ENCODE measurements at places on chromosomes 4 and X.

DNA sequence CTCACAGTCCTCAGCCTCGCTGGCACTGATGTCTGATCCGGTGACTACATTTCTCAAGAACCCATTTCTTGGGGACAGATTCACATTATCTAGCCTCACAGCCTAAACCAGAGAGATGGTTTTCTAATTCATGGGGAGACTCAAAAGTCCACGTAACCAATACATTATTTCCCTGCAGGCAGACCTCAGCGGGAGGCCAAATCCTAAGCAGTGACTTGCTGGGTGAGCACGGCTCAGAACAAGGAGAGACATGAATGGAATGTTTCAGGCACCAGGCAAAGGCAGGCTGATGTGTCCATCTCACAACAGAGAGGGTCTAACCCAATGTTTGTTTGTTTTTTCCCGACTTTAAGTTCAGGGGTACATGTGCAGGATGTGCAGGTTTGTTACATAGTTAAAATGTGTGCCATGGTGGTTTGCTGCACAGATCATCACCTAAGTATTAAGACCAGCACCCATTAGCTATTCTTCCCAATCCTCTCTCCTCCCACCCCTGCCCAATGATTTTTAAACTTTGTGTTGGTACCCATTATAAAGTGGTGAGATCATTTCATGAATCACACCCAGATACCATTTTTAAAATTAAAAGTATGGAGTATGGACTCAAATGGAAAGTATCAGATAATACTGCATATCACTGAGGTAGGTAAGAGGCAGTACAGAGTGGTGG lies 53.3 kb downstream of the SCD5 start:
- DNase-seq = no peak

DNA sequence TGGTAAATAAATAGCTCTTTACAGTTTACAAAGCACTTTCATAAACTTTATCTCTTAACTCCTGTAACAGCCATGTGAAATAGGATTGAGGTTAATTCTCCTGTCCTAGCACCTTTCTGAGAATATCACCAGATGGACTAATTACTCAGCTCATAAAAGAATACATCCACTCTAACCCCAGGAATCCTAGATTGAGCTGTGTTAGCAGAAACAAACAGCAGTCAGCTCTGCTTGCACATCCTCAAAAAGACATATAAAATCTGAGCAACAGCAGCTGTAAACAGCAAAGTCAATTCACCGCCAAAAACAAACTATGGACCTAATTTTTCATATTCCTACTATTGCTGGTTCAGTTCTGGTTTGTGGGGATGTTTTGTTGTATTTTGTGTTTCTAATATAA lies 182.8 kb downstream of the QDPR start:
- DNase-seq = no peak

- DNase-seq = no peak
Measured at GRCh38 chrX:24398766-24399165, 38.3 kb downstream of the SUPT20HL1 start.

- DNase-seq = no peak
Measured at GRCh38 chrX:18537524-18537923, 112.1 kb downstream of the CDKL5 start.

DNA sequence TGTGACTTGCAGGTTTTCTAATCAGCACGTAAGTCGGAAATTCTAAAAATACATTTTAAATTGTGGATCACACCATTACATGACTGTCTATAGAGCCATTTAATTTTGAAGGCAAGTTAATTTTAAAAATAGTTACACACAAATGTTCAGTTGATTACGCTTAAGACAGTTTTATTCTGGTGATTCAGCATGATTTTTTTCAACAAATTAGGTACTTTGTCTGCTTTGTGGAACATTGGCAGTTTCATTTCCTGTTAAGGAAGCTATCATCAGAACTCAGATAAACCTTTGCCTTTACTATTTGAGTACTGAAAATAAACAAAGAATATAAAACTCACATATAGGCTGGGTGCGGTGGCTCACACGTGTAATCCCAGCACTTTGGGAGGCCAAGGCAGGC lies 19.5 kb downstream of the SAT1 start:
- DNase-seq = no peak

DNA sequence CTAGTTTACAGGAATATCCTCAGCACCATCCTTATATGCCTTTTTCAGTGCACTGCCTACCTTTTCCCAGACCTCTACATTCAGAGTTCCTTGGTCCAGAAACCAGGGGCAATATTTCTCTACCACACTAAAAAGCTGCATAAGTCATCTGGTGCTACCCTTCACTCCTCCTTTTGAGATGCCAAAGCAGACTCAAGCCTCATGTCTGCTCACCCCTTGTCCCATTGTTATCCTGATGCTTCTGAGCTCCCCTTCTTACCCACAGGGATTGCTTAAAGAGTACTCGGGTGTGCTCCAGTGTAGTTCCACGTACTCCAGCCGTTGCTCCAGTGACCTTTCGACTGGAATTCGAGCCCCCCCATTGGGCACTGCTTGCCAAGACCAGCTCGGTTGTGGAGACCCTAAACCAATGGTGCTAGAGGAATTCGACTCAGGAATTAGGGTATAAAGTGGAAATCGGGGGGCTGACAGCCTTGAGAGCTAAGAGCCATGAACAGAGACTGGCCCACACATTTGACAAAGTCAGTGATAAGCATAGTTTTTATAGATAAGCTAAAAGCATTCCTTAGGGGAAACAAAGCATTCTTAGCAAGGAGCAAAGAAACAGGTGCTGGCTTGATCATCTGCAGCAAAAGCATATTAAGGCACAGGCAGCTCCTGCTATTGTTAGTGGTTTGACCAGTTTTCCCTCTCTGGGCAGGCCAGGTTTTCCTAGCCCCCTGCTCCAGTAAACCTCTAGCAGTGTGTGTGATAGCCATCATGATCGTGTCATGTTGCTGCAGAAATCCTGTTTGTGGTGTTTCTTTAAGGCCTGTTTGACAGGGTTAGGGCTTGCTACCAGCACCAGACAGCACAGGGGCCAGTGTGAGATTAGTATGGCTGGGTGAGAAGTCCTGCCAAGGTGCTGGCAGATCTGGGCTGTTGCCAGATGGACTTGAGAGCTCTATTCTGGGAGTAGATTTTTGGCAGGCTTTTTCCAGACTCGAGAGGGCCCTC lies 57.5 kb upstream of the WDR1 start:
- DNase-seq = no peak

DNA sequence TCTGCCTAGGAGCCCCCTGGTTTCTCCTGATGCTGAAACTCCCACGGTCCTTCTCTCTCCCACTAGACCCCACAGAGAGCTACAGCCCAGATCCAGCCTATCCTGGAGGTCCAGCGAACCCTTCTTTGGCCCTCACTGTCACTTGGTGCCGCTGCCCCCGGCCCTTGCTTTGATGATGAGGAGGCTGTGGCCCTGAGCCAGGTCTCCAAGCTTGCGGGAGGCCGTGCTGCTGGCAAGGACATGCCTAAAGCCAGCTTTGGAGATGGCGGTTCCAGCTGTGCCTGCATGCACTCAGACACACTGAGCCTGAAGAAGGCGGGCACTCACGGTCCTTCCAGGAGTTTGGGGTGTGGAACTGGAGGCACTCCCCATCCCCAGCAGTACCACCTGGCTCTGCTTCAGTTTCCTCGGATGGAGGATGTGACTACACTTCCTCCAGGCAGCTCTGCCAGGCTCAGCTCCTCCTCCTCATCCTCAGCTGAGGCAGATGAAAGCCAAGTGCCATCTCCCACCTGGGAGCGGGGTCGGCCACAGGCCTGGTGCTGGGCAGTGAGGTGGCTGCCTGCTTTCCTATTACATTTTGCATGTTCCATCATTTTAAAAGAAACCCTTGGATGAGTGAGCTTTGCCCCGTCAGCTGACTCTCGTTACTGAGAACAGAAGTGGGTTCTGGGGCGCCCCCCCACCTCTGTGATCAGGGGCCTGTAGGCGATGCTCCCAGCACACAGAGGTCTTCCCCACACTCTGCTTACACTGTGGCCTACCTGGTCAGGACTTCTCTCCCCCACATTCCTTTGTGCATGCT lies 9.0 kb downstream of the TNIP2 start:
- no peak for DNase-seq

- DNase-seq = no peak
Measured at GRCh38 chr4:112889619-112890527, 159.6 kb upstream of the ANK2 start.

DNA sequence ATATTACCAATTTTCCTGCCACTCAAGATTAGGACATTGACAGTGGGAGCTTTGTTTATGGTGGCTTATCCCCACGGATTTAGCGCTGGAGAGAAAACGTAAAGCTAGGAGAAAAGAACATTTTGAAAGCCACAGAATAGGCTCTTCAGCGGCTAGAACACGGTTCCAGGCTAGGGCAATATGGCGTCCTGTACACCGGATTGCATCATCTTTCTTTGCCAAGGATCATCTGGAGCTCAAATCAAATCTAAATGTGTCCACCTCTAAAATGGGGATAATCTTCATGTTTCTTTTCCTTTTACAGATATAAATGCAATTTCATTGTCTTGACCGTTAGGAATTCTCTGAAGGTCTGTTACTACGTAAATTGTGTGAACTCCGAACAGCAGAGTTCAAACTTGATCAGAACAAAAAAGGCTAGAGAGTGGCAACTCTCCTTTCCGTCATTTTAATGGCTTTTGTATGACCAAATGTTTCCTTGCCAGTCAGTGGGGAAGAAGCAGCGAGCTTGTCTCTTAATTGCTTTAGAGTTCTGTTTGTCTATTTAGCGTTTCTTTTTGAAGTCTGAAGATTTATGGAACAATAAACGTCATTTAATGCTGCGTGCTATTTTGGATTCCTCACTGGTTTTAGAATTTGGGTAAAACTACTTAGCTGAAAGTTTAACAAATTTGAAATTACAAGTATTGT lies 2.6 kb upstream of the WWC2 start:
- DNase-seq = no peak

DNA sequence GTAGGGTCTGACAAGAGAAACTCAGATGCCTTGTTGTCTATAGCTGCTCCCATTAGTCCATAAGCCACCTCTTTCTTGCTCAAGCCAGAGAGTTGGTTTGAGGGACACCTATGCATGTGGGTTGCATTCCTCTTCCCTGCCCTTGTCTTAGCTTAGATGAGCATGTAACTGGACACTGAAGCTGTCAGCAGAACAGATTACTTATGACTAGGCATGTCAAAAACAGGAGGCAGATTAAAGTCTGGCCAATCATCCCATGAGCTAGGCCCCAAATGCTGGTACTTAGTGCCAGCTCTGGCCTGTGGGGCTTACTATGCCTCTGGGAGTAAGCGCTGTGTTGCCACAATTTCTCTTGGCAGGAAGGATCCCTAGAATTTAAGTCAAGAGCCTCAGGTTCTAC lies 215.2 kb downstream of the AR start:
- no peak for DNase-seq

DNA sequence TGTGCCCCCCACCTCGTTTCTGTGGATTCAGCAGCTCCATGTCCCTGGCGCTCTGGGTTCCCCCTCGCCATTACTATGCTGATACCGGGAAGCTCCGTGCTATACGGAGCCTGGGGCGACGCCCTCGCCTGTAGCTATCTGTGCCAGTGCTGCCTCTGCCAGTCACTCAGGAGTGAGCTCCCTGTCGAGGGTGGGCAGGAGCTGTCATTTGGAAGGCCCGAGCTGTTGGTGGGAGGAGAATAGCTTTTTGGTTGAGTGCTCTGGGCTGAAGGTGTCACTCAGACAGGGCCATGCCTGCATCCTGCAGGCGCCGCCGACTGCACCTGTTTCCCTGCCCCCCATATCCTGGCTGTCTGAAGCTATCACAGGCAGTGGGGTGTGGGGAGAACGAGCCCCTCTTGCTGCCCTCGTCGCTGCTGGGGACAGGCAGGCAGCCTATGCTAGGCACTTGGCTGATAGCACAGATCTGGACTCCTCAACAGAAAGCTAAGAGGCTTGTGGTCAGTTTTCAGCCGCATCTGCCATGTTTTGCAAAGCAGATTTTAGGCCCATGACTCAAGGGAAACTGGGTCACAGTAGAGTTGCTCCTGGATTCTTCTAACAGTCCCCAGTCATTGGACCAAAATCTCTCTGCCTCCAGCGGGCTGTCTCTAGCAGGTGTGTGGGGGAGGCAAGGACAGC lies 31.8 kb downstream of the CPLX1 start:
- DNase-seq = no peak

GRCh38 chr4:25157081-25157480 lies 3.2 kb downstream of the SEPSECS start:
- DNase-seq = no peak

- DNase-seq = no peak
Measured at GRCh38 chr4:73311428-73311827, 52.8 kb upstream of the ANKRD17 start.

- DNase-seq = no peak
Measured at GRCh38 chr4:8585186-8585585, 5.0 kb downstream of the GPR78 start.

- no peak for DNase-seq
Measured at GRCh38 chrX:17323397-17323796, 51.6 kb upstream of the NHS start.

DNA sequence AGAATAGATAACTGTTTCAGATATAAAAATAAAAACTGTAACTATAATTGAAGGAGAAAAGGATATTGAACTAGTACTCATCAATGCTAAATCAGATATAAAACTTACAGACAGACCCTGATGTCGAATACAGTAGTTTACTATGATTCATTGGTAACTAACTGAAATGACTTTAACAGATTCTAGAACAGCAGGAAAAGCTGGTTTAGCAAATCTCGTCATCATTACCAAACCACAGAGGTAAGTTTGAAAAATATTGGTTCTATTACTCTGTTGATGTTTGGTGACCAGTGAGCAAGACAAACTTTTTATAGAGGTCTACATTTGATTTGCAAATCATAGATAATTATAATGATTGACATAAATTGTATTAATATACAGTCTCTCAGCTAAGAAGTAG lies 551.4 kb upstream of the ADGRL3 start:
- DNase-seq = no peak

GRCh38 chr4:14076776-14077175 lies 449.3 kb upstream of the BOD1L1 start:
- DNase-seq = no peak

- no peak for DNase-seq
Measured at GRCh38 chr4:55615008-55615407, 21.1 kb downstream of the NMU start.

GRCh38 chr4:3054169-3054759 lies 20.1 kb downstream of the HTT-AS start:
- DNase-seq = no peak

DNA sequence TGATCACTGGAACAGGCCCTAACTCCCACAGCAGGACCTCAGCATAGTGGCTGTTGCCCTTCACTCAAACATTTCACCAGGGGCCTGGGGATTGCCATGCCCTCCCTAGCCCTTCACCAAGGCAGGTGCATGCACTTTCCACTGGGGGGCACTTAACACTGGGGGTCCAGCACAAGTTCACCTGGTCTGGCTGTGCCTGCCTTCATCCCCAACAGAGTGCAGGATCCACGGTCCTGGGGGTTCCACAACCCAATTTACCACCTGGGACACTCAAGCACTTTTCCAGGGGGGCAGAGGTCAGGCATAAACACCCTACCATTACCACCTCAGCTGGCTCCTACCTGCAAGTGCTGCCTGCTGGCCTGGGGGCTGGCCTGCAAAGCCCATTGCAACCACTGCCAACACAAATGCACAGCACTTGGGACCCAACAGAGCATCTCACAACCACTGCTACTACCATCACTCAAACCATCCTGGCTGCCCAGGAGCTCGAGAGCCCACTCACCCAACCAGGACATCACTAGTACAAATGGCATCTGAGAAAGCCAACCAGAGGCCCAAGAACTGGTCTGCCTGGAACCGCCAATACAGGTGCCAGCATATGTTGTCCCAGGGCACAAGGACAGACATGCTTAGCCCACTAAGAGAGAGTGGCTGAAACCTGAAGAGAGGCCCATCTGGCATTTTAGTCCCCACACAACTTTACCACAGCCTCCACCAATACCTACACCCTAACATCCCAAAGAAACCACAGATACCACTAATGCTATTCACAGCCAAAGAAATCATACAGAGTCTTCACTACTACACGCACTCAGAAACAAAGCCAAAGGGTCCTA lies 43.1 kb downstream of the NAT8L start:
- no peak for DNase-seq

Data from stimulated activated CD4-positive, alpha-beta T cell treated with anti-CD3 and anti-CD28 coated beads, Interleukin-1b, Interleukin-23, amount 100 ng/mL, for 1 hour (primary cell).